GM23248 (cell line): ENCODE measurements at places on chromosomes 11 and 22. TPM values are rescaled to one million over a fixed set of nuclear protein-coding genes. Genes with fewer than 3 reads are reported as not detected.

GRCh38 chr11:33652930-33653329 lies 47.7 kb downstream of the C11orf91 start:
- no peaks in the 10 kb centered on the region for H3K27me3 ChIP-seq
- peaks cover 9% of the 10 kb centered on the region; the same call in 1 of the 2 replicates for H3K4me1 ChIP-seq
- H3K36me3 ChIP-seq, result no peaks in the 10 kb centered on the region; the same call in 1 of the 2 replicates
- no peak overlapping the region for H3K4me3 ChIP-seq
- DNase-seq, result no peak
- no peak overlapping the region for H3K27ac ChIP-seq

GRCh38 chr22:47260551-47260950 lies 498.1 kb downstream of the TBC1D22A start:
- H3K27me3 ChIP-seq, result no peaks in the 10 kb centered on the region
- no peak overlapping the region for H3K27ac ChIP-seq
- H3K4me3 ChIP-seq, result no peak overlapping the region
- H3K36me3 ChIP-seq, result no peaks in the 10 kb centered on the region

Gene SULT4A1
- polyA plus RNA-seq, result not detected in 2 replicates

DNA sequence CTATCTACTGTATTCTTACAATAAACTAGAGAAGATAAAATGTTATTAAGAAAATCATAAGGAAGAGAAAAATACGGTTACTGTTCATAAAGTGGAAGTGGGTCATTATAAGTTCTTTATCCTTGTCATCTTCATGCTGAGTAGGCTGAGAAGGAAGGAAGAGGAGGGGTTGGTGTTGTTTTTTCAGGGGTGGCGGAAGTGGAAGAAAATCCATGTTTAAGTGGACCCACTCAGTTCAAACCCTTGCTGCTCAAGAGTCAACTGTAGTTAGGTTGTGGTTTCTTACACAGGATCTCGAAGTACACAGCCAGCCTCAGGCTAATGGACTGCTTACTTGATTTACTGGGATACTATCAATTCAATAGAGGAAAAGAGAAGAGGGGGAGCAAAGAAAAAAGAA lies 63.1 kb downstream of the PIWIL4 start:
- H3K4me1 ChIP-seq, result no peaks in the 10 kb centered on the region
- DNase-seq, result no peak
- no peak overlapping the region for H3K27ac ChIP-seq

DNA sequence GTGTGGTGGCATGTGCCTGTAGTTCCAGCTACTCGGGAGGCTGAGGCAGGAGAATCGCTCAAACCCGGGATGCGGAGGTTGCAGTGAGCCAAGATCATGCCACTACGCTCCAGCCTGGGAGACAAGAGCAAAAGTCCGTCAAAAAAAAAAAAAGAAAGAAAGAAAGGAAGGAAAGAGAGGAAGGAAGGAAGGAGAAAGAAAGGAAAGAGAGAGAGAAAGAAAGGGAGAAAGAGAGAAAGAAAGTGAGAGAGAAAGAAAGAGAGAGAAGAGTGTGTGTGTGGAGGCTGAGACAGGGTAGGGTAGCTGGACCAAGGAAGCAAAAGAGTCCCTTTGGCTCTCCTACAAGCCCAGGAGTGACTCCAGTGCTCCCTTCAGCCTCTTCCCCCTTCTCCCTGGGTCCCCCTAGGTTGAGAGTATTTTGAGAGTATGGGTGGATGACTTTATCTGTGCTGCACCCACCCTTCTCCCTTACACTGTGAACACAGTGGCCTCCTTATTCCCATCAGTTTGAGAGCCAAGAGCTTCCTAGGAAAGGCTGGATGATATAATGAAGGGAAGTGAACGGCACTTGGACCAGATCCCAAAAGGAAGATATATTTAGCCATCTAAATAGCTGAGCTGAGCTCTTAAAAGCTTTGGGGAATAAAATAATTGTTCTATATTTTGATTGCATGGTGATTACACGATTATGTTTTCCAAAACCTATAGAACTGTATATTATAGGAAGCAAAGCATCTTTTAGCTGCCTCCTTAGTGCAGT lies 9.5 kb upstream of the DENND5A start:
- peaks cover 3% of the 10 kb centered on the region; the same call in 1 of the 2 replicates for H3K4me1 ChIP-seq
- H3K36me3 ChIP-seq, result no peaks in the 10 kb centered on the region
- no peak overlapping the region for H3K4me3 ChIP-seq

GRCh38 chr11:119763071-119763728 lies 34.2 kb upstream of the NECTIN1 start:
- H3K4me1 ChIP-seq, result peaks cover 12% of the 10 kb centered on the region
- H3K27ac ChIP-seq, result no peak overlapping the region
- no peaks in the 10 kb centered on the region for H3K36me3 ChIP-seq
- no peak overlapping the region for H3K4me3 ChIP-seq
- no peak for DNase-seq
- H3K27me3 ChIP-seq, result no peaks in the 10 kb centered on the region
